Suppressor macrophage treated with lipopolysaccharide for 4 hours (primary cell): ENCODE measurements at places on chromosomes 13 and 19.

GRCh38 chr13:28110414-28110813 is 10.0 kb upstream of the FLT3 start:
- no peak for DNase-seq

DNA sequence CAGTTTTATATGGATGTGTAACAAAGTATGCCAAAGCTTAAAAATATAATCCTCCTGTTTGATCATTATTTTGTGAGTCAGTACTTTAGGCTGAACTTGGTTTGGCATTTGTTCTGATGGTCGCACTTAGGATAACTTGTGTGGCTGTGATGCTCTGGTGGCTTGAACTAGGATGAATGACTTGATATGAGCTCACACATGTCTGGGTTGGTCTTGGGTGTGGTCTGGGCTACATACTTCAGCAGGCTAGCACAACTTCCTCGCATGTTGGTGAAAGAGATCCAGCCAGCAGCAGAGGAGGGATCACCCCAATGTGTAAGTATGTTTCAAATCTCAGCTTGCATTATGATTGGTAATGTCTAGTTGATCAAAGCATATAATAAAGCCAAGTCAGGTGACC is 969.1 kb upstream of the PCDH9 start:
- DNase-seq: no peak

DNA sequence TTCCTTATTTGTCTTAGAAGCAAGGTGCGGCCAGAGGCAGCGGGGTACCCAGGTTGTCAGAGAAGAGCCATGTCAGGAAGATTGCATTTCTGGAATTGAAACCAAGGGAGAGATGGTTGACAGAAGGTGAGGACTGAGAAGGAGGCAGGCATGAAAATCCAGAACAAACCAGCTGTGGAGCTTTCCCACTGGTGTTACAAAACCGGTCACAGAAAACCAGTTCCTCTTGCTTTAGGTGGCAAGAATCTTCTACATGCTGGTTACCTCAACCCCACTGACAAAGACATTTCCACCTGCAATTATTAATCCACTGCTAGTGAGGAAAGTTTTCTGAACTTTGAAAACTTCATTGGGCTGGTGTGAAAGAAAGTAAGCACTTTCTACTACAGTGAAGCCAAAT is 64.0 kb upstream of the MED4 start:
- no peak for DNase-seq

GRCh38 chr13:105410602-105411001 is 1124.9 kb downstream of the EFNB2 start:
- DNase-seq: peak; percentile 16

- no peak for DNase-seq
Observed at GRCh38 chr13:38103851-38104250, 234.3 kb upstream of the TRPC4 start.

GRCh38 chr13:98118865-98119264 is 24.0 kb upstream of the FARP1 start:
- DNase-seq: no peak

- no peak for DNase-seq
Observed at GRCh38 chr13:25881971-25882451, 169.8 kb downstream of the SHISA2 start.

DNA sequence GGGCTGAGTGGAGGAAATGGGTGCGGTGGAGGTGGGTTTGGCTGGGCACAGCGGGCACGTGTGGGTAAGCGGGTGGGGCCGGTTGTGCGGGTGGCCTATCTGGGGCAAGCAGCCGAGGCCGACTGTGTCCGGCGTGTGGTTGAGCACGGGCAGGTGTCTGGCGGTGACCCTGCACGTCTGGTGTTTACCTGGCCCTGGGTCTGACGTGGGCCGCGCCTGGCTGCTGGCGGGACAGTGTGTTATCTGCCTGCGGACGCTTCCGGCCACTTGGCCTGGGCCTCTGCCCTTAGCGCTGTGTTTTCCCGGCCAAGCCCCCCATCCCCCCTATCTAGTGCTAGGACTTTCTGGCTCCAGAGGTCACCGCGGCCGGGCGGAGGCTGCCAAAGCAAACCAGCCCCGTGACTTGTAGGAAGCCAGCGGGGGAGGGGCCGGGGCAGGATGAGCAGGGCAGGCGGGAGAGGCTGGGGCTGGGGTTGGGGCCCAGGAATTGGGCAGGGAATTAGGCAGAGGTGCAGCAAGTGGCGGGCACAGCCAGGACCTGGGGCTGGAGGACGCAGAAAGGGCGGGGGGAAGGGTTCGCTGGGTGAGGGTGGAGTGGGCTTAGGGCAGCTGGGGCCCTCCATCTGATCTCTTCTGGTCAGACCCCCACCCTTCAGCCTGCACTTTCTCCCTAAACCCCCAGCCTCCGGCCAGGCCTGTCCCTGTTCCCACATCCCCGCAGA is 534 bp upstream of the HPN start:
- DNase-seq: peak; percentile 49

DNA sequence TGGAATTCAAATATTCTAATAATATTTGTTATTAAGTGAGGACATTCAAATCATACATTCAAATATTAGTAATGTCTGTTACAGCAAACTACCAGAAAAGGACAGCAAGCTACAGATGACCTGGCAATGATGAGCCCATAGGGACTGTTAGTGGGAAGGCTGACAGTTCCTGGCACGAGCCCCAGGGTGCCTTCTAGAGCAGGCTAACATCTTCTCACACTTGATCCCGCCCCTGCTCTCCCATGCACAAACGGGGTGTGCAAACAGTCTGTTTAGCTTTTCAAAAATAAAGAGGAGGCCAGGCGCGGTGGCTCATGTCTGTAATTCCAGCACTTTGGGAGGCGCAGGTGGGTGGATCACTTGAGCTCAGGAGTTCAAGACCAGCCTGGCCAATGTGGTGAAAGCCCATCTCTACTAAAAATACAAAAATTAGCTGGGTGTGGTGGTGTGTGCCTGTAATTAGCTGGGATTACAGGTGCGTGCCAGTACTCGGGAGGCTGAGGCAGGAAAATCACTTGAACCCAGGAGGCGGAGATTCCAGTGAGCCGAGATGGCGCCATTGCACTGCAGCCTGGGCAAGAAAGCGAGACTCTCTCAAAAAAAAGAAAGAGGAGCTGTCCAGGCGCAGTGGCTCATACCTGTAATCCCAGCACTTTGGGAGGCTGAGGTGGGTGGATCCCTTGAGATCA is 9.6 kb upstream of the GARRE1 start:
- no peak for DNase-seq

DNA sequence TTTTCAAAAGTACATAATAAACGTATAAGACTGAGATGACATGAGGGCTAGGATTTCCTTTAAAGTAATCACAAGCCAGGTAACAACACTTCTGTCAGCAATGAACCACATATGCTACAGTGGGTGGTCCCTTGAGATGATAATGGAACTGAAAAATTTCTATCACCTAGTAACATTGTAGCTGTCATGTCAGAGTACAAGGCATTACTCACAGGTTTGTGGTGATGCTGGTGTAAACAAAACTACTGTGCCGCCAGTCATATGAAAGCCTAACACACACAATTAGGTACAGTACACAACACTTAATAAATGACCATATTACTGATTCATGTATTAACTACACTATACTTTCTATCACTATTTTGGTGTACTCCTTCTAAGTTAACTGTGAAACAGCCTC is 36.8 kb downstream of the MIPEP start:
- no peak for DNase-seq

GRCh38 chr13:98175043-98175442 is 2.0 kb downstream of the RNF113B start:
- DNase-seq: no peak

DNA sequence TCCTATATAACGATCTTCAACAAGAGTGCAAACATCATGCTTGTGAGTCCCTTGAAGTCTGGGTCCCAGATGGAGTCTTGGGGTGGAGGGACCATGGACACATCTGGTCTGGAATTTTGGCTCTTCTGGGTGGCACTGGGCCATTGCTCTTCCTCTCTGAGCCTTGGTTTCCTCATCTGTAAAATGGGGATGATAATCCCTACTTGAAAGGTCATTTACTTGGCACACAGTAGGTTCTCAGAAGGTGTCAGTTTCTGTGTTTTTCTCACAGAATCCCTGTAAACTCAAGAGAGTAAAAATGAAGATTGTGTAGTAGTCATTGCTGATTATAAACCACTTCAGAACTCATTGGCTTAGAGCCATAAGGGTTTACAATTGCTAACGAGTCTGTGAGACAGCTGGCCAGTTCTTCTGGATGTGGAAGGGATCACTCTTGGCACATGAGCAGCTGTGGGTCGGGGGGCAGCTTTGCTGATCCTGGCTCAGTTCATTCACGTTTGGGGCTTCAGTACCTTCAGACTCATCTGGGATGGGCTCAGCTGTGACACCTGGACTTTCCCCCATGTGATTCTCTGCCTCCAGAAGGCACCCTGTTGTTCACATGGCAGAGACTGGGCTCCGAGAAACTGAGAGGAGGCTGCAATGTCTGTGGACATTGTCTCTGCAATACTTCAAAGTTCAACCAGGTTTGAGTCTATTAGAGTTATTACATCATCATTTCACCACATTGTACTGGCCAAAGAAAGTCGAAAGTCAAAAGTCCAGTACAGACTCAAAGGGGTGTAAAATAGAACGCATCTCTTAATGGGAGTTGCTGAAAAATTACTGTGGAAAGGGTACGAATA is 7.8 kb downstream of the CYP4F12 start:
- no peak for DNase-seq

- no peak for DNase-seq
Observed at GRCh38 chr13:113489171-113489548, 1.4 kb downstream of the DCUN1D2 start.

DNA sequence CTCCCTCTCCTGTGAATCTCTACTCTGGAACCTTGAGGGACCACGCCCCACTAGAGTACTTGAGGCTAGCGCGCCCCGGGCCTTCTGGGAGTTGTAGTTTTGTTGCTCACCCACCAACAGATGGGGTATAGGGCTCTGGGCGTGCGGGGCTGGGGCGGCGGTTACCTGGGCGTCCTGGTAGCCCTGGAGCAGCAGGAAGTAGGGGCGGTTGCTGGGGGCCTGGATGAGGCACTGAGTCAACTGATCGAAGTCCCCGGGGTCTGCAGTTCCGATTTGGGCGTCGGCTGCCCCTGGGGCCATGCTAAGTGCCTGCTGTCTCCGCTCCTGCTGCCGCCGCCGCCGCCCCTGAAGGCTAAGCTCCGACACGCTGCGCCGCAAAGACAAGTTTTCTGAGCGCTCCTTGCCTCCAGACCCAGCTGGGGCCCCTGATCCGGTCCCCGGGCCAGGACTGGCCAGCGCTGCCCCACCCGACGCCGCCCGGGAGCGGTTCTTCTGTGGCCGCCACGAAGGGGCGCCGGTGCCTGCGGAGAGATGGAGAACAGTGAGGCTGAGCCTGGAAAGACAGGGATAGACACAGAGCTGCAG is 5.3 kb downstream of the RASIP1 start:
- no peak for DNase-seq

DNA sequence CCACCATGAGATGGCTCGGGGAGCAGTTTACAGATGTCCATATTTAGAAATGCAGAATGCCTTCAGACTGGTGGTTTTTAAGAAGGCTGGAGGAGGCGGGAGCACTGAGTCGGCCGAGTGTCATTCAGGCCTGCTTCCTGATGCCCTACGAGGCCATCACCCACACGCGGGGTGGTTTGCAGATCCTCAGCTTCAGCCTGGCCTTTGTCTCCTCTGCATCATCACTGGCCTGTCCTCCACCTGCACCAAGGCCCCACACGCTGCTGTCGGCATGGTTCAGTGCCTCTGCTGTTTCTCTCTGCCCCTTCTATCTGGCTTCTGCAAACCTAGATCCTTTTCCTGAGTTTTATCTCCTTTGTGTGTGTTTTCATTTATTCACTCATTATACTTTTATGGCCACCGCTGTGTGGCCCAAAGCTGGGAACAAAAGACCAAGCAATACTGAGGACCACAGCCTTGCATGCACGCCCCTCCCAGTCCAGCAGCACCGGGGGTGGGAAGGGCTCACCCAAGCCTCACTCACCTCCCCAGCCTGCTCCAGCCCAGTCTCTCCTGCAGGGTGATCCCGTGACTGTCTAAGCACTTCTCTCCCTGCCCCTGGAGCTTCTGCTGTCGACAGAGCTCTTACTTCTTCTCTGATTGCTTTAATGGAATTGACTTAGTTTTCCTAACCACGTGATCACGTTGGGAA is 240.8 kb downstream of the TEX29 start:
- DNase-seq: no peak

GRCh38 chr19:772730-773436 is 22.0 kb downstream of the MISP start:
- DNase-seq: no peak

DNA sequence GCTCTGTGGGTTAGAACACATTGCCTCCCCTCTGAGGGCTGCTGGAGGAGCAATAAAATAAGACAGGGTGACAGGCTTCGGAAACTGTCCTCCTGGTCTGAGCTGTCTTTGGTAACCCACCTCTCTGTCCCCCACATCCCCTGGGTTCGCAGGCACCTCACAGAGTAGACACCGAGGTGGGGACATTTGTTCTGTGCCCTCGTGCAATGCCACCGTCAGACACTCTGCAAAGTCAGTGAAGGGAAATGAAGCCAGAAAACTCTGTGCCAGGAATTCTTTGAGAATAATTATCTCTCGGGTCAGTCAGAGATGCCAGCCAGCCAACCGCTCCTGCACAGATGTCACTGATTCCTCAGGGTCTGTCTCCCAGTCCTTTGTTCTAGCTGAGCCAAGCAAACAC is 493.6 kb downstream of the FOXO1 start:
- no peak for DNase-seq

- no peak for DNase-seq
Observed at GRCh38 chr13:107277911-107278310, 710.0 kb upstream of the ARGLU1 start.

DNA sequence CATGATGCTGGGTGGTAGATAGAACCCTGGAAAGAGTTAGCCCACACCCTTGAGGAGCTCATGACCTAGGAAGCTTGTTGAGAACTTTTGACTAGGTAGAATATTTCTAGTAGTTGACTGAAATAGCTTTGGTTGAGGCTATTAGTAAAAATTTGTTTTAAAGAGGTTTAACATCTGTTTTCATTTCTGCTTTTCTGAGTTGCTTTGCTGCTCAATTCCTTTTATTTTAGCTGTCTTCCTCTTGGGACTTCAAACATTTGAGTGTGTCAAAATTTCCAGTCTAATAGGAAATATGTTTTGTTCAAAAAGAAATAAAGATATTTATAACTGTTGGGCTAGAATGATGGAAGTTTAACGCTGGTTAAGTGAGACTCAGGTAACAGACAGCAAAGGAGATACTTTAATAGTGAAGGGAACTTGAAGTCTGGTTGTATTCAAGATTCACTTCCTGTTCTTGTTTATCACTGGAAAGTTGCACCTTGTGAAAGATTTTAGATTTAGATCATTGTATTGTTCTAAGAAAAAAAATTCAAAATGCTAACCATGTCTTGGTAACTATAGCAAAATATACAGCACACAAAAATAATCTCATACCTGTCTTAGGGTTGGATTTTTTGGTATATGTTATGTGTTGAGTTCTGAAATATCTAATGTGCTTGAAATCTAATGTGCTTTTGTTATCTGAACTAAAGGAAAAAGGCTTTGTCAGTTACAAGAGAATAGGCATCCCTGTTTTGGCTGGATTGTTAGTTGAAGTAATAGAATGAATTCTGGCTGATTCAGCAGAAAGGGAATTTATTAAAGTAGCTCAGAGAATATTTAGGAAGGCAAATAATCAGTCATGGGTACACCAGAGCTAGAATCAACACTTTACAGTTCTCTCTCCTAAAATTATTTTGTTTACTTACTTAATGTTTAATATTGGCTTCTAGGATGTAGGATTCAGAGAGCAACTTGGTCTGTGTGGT is 24.4 kb upstream of the GPR18 start:
- peak; percentile 60 for DNase-seq

GRCh38 chr13:73583331-73583730 is 524.5 kb downstream of the KLF5 start:
- DNase-seq: no peak
